Uterus (tissue), 4 donors: ENCODE measurements at places on chromosomes 11 and 22.

DNA sequence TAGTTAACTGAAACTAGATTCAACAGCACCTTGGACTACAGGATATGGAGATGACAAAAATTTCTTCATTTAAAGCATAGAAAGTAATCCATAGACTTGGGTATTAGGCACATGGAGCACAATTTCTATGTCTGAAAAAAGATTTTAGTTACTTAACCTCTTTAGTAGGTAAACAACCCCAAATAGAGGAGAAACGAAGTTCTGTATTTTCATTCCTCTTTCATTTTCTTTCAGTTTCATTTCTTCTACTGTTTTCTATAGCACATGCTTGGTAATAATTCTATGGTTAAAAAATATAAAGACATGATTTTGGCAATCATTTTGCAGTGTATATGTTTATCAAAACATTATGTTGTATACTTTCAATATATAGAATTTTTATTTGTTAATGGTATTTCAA, 99.5 kb downstream of the CASP12 start:
- DNase-seq: no peak

DNA sequence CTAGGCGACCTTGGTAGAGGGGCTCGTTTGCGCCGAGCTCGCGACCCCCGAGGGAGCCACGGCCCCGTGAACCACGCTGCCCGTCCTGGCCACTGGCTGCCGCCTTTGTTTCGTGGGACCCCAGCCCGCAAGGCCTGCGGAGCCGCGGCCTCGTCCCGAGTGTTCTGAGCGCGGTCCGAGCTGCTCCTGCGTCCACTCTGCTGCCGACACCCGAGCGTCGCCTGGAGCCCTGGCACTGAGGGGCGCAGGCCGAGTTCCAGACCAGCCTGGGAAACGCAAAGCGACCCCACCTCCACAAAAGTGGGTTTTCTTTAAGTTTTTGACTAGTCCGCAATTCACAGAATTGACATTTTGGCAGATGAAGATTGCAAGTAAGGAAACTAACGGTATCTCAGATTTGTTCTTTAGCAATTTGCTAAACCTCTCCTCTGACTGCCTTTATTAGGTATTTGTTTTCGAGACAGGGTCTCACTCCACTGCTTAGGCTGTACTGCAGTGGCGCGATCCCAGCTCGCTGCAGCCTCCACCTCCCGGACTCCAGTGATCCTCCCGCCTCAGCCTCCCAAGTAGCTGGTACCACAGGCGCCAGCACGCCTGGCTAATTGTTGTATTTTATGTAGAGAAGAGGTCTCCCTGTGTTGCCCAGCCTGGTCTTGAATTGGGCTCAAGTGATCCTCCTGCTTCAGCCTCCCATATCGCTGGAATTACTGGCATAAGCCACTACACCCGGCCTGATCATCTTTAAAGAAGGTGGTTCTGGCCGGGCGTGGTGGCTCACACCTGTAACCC, 879 bp upstream of the RNH1 start:
- DNase-seq: no peak

GRCh38 chr22:22770280-22770871, 117.2 kb upstream of the IGLL5 start:
- DNase-seq: no peak

DNA sequence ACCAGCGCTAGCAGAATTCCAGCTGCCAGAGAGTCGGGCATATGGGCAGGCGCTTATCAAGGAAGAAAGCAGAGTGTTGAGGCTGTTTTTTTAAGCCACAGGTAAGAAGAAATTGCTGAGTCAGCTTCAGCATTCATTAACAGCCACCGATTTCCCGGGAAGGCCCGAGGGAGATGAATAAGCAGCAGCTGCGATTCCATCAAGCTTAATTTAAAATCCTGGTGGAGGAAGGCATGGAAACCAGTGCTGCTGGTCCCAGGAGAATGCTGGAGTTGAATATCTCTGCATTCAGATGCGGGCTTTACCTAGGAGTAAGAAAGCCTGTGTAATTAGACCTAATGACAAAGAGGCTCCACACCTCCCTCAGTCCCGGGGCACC, 168.8 kb downstream of the BRD1 start:
- no peak for DNase-seq

GRCh38 chr11:17256512-17256911, 20.0 kb upstream of the NUCB2 start:
- DNase-seq: no peak

DNA sequence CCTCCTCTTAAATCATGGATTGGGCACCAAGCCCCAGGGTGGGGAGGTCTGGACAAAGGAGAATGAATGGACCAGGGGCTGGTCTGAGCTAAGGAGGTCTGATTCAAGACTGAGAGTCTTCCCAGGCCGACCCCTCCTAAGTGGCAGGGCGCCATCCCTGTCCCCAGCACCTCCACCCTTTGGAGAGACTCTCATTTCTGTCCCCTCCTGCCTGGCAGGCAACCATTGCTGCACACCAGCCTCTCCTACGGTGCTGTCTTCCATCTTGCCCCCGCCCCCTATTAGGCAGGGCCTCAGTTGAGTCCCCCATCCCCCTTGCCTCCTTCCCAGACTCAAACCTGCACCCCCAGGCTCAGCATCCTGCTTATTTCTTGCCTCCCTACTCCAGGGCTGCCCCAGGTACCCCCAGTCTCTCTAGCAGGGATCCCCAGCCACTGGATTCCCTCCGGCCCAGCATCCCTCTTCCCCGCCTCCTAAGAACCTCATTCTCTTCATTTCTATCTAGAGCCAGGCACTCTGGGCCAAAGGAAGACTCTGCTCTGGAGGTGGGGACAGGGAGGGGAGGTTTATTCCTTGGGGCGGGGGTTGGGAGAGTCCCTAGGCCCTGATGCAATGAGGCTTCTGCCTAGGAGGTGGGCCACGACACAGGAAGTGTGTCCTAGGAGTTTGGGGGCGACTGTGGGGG, 1.7 kb upstream of the RCOR2 start:
- DNase-seq: no peak

- DNase-seq: no peak
Measured at GRCh38 chr11:10122326-10123197, 171.5 kb downstream of the SBF2 start.

DNA sequence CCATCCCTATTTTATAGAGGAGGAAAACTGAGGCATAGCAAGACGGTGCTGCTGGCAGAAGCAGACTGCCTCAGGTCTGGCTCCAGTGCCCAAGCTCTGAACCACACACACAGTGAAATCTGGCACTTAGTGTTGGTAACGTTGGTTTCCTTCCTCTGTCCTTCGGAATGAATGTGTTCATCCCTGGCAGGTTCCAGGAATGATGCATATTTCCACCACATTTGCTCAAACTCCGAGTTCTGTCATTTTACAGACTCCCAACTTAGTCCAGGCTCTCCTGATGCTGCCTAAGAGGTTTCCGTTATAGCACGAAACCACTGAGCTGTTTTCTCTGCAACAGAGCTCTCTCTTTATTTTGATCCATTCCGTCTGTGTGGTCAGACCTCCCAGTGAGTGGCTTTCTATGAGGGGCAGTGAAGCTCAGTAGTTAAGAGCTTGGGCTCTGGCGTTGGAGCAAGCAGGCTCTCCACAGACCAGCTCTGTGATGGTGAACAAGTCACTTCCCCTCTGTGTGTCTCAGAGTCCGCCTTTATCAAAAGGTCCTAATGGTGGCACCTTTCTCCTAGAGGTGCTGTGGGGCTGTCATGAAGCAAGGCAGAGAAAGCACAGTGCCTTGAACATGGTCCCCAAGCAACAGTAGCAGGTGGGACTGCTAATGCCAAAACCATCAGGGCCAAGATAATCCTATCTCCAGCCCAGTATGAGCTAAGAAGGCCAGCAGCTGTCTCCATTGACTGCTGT, 200.3 kb downstream of the MYO18B start:
- no peak for DNase-seq

DNA sequence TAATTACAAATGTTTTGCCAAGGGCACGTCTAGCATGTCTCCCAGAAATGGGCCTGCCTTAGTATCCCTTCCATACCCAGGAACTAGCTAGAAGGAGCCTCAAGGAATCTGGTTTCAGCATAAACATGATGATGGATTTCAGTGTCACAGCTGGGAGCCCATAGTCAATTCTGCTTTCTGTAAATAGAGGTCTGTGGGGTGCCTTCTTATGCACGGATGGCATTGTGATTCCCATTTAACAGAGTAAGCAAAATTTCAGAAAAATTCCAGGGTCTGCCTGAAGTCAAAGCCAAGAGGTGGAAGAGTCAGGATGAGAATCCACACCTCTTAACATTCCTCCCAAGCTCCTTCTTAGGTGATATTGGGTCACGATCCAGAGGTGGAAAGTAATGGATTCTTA, 12.1 kb downstream of the DUSP18 start:
- DNase-seq: no peak

DNA sequence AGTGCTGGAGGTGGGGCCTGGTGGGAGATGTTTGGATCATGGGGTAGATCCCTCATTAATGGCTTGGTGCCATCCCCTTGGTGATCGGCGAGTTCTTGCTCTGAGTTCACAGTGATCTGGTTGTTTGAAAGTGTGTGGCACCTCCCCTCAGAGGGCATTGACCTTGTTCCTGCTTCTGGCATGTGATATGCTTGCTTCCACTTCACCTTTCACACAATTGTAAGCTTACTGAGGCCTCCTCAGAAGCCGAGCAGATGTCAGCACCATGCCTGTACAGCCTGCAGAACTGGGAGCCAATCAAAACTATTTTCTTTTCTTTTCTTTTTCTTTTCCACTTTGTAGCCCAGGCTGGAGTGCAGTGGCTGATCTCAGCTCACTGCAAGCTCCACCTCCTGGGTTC, 11.0 kb upstream of the CATSPER1 start:
- DNase-seq: no peak

DNA sequence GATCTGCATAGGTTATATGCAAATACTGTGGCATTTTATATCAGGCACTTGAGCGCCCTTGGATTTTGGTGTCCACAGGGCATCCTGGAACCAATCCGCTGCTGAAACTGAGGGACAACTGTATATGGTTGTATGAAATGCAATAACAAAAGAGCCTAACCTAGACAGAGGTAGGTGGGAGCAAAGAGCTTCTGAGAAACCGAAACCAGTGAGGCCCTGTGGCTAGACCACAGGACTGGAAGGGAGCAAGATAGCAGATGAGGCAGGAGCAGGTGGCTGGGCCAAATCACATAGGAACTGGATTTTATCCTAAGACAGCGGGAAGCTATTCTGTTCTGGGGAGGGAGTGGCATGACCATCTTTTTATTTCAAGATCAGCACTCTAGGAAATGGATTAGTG, 30.1 kb downstream of the RCN1 start:
- no peak for DNase-seq

GRCh38 chr11:133830931-133831907, 14.1 kb downstream of the SPATA19 start:
- DNase-seq: no peak

GRCh38 chr11:128437136-128437535, 150.2 kb downstream of the ETS1 start:
- DNase-seq: no peak

- DNase-seq: no peak
Measured at GRCh38 chr11:110293389-110293788, 3.0 kb downstream of the RDX start.

DNA sequence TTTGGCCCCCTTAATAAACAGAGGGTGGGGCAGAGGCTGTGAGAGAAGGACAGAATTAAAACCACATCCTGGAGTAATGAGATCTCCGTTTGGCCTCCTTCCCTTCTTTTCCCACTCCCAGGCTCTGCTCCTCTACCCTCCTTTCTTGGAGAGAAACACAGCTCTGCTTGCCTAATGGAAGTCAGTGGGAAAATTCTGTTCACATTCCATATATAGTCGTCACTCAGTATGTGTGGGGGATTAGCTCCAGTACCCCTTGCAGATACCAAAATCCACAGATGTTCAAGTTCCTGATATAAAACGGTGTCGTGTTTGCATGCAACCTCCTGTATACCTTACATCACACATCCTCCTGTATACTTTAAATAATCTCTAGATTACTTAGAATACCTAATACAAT, 37.6 kb upstream of the THY1 start:
- DNase-seq: no peak

DNA sequence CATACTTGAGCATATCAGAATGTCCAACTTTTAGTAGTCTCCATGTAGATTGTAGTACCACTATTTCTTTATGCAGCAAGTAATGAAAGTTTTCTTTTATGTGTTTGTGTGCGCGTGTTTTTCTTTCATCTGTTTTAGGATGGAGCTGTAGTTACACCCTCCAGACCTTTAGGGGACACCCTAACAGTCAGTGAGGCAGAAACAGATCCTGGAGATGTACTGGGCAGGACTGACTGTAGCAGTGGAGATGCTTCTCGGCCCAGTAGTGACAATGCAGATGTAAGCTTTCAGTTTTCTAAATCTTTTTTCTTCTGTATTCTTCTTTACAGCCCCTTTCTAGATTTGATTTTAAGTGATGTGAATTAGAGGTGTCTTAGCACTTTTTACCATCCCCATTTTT, 79.9 kb upstream of the GRIK4 start:
- no peak for DNase-seq

GRCh38 chr11:3123305-3123704, 41.8 kb downstream of the OSBPL5 start:
- DNase-seq: peak; percentile 81

- no peak for DNase-seq
Measured at GRCh38 chr22:43476341-43476740, 64.5 kb downstream of the MPPED1 start.
